ENCODE measurements at places on chromosomes 6 and 20.

DNA sequence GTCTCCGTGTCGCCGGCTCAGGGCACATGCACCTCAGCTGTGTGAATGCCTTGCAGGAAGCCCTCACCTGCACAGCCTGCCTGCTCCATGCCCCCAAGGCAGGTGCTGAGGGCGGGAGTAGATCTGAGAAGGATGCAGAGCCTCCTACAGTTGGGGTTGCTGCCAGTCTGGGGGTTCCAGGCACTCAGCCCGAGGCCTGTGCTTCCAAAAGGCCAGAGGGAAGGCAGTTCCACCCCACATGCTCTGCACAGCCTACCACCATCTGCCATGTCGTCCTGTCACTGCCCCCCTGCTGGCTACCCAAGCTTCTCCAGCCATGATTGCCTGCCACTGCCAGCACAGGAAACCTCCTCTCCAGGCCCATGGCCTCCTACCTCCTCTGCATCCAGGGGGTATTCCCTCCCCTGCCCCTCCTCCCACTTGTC, 19.3 kb downstream of the ACSS1 start:
- DNase-seq: no peak

GRCh38 chr6:43547222-43547621, 28.6 kb downstream of the XPO5 start:
- no peak for DNase-seq

DNA sequence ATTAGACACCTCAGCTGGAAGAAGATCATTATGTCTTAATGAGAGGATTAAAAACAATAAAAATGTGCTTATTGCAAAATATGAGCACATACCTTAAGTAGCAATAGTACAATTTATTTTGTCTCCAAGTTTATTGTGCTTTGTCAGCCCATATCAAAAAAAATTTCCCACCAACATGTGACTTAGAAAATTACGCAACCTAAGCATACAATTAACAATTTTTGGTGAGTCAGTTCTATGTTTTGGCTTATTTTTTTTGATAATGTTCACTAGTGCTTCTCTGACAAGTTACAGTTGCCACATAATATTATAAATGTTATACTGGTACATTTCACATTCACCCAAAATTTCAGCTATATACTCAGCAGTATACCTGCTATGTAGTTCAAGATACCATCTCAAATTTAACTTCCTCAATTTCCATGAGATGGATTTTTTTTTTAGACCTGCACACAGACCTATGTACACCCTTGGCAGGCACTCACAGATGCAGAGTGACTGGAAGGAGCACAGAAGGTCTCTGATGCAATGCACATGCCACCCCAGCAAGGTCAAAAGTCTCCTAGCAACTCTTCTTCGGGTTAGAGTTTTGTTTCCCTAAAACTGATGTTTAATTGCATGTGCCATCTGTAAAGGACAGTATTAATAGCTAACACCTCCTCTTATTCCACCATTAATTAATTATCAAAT, 112.4 kb downstream of the PRKN start:
- no peak for DNase-seq

DNA sequence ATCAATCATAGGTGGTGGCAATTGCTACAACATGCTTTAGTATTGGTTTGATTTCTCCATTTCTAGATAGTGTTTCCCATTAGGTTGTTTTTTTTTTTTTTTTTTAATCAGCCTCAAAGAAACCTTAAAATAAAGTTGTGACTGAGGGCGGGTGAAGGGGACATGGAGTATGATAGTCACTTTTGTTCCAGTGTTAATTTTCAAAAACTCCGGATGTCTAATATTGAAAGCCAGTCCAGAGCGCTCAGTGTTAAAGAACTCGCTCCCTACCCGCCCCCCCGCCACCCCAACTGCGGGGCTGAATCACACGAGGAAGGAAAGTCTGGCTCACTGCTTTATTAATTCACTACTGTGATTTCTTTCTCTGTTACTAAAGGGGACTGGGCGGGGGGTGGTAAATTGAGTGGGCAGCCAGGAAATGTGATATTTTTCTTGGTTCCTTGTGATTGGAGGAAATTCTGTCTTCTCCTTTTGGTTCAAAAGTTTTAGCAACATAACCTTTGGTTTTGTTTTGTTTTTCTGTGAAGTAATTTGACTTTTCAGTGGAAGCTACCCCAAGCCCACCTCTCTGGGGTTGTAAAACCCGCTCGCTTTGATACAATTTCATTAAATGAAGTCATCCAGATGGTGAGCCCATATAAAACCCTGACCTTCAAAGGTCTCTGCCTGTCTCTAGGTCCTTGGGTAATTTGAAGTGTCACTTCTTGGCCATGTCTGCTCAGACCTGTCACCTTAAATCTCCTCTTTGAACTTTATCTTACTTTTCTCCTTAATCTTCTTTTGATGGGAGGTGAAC, 38.0 kb downstream of the TNFAIP3 start:
- DNase-seq: peak; percentile 49

DNA sequence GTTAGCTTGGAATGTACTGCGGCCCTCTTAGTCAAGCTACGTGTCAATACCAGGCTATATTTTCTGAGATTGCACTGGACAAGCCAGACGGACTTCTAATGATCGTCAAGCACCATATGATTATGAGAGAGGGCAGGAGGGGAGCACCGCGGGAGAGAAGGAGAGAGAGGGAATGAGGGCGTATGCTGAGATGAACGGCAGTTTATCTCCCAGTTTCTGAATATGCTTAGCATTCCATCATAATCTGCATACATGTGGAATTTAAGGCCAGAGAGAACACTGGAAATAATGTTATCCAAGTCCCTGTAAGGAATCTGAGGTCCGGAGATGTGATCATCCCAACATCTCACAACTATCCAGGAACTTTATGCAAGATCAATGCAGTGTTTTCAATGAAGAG, 60.2 kb downstream of the BFSP1 start:
- no peak for DNase-seq

GRCh38 chr20:14860410-14860814, 523.0 kb upstream of the FLRT3 start:
- DNase-seq: no peak

DNA sequence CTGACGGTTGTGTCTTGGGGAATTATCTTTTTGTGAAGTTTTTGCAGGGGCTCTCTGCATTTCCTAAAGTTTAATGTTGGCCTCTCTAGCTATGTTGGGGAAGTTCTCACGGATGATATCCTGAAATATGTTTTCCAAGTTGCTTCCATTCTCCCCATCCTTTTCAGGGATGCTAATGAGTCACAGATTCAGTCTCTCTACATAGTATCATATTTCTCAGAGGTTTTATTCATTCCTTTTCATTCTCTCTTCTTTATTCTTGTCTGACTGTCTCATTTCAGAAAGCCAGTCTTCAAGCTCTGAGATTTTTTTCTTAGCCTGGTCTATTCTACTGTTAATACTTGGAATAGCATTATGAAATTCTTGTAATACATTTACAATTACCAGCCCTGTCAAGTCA, 61.3 kb downstream of the UNC5CL start:
- DNase-seq: no peak

Data from activated naive CD4-positive, alpha-beta T cell (primary cell).